Gastroesophageal sphincter (tissue), 4 donors: ENCODE measurements at places on chromosomes 2 and 18.

- no peak for ATAC-seq
Observed at GRCh38 chr2:100397976-100398375, 19.5 kb downstream of the CHST10 start.

DNA sequence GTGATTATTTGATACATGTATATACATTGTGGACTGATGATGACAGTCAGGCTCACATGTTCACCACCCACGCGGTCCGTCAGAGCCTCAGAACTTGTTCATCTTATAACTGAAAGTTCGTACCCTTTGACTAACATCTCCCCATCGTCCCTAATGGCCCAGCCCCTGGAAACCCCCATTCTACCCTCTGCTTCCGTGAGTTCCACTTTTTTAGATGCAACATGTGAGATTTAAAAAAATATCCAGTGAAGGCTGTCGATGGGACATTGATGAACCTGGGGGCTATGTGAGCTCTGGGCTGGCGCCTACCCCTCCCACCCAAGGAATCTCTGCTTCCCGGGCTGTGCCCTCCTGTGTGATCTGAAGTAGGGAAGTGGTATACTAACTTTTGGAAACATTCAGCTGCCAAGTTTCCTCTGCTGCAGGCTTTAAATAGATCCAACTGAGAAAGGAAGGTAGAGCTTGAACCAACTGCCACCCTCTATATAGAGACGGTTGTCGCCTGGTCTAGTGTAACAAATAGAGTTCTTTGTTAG lies 163.8 kb downstream of the FAM210A start:
- ATAC-seq: no peak

DNA sequence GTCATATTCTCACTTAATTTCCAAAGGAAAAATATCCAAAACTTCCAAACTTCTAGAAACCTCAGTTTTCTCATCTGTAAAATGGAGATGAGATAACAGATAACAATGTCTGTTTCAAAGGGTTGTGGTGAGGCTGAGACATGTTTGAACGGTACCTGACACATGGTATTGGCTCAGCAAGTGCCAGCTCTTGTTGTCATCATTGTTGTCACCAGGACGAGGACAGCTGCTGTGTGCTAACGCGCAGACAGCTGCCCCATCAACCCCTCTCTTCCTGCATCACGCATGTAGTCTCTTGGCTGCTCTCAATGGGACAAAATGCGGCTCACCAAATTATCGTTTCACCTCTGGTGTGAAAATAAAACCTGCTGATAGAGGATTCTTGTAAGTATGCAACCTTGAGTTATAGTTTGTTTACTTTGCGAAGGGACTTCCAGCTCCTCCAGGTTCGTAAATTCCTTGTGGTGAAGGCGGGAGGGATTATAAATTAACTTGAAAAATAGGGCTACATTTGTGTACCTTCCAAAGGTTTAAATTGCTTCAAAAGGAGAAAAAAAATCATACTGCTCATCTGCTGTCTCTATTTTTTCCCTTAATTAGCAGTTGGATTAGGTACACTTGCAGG lies 605.4 kb downstream of the BCL11A start:
- no peak for ATAC-seq

DNA sequence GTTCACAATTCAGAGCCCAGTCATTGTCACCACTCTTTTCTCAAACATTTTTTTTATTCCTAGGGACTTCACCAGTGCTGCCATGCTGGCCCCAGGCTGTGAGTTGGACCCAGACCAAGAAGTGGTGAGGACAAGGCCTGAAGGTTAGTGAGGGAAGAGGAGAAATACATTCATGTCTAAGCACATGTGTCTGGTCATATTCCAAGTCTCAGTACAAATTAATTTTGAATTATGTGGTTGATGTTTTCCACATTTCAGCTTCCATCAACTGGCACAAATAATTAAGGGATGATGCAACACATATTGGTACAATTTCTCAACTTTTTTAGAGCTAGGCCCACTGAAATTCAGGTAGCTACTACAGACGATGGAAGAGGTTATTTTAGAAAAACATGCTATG lies 106.6 kb upstream of the UPP2 start:
- no peak for ATAC-seq
